ENCODE measurements at places on chromosomes 2 and 18. TPM values are rescaled to one million over a fixed set of nuclear protein-coding genes. Genes with fewer than 3 reads are reported as not detected.

- H3K4me1 ChIP-seq, result no peaks in the 10 kb centered on the region
- H3K36me3 ChIP-seq, result no peaks in the 10 kb centered on the region
- DNase-seq, result no peak
Observed at GRCh38 chr2:76839826-76840225, 682.4 kb downstream of the LRRTM4 start.

GRCh38 chr2:48755473-48755872 lies at the start of gene LHCGR:
Gene LHCGR, minus strand, starts transcription at chr2:48755724. Its CDS starts 53 bp downstream, at chr2:48755671.
- no peaks in the 10 kb centered on the region for H3K27me3 ChIP-seq
- H3K4me3 ChIP-seq, result peak within 1 kb of the TSS; percentile 54
- no peaks in the 10 kb centered on the region for H3K4me1 ChIP-seq
- no peak for DNase-seq
- H3K27ac ChIP-seq, result no peak within 1 kb of the TSS

GRCh38 chr2:170091436-170091835 lies 86.5 kb upstream of the MYO3B start:
- no peak for DNase-seq
- no peaks in the 10 kb centered on the region for H3K27me3 ChIP-seq
- no peak overlapping the region for H3K27ac ChIP-seq
- H3K4me1 ChIP-seq, result no peaks in the 10 kb centered on the region
- no peak overlapping the region for H3K4me3 ChIP-seq

DNA sequence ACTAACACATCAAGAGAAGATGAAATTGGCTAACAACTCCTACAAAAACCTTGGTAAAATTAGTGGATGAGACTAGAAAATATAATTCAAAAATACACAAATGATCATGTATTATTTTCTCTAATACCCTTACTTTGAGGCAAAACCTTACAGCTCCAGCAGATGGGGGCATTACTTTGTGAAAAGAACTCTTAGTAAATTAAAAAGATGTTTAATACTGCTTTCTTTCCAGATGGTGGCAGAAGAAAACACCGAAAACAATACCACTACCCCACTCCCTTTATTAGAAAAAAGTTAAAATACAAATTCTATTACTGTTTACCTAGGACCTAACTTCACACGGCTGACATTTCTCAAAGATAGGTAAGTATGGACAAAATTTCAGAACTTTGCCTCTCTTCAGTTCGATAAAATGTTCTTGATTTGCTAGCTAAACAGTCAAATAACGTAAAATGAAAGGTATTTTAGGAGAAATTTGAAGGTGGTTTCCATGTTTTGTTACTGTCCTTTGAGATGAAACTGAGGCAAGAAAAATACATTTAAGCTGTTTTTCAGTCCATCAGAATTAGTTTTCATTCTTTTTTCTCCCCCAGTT lies 30.6 kb downstream of the ORC4 start:
- no peaks in the 10 kb centered on the region for H3K4me1 ChIP-seq
- H3K36me3 ChIP-seq, result no peaks in the 10 kb centered on the region
- DNase-seq, result no peak
- H3K27me3 ChIP-seq, result no peaks in the 10 kb centered on the region
- no peak overlapping the region for H3K27ac ChIP-seq

Gene SOCS6
- 21.0 TPM for total RNA-seq

Gene MYO5B
- total RNA-seq, result 34.4 TPM

Gene MAL
- total RNA-seq, result 560 TPM

DNA sequence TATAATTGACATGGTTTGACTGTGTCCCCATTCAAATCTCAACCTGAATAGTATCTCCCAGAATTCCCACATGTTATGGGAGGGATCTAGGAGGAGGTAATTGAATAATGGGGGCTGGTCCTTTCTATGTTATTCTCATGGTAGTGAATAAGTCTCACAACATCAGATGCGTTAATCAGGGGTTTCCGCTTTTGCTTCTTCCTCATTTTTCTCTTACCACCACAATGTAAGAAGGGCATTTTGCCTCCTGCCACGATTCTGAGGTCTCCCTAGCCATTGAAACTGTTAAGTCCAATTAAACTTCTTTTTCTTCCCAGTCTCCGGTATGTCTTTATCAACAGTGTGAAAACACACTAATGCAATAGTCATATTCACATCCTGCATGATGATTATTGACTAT lies 1073.3 kb upstream of the CDH2 start:
- H3K27ac ChIP-seq, result no peak overlapping the region
- DNase-seq, result no peak
- no peaks in the 10 kb centered on the region for H3K4me1 ChIP-seq
- no peak overlapping the region for H3K4me3 ChIP-seq
- no peaks in the 10 kb centered on the region for H3K27me3 ChIP-seq

DNA sequence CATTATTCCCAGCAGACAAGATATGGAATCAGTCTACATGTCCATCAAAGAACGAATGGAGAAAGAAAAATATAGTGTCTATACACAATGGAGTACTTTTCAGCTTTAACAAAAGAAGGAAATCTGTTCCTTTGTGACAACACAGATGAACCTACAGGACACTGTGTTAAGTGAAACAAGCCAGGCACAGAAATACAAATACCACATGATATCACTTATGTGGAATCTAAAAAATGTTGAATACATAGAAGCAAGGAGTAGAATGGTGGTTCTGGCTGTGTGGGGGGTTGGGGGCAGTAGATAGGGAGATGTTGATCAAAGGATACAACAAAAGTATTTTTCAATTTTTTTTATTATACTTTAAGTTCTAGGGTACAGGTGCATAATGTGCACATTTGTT lies 347.7 kb upstream of the MAP2 start:
- no peak for DNase-seq
- H3K4me3 ChIP-seq, result no peak overlapping the region
- H3K4me1 ChIP-seq, result no peaks in the 10 kb centered on the region
- no peaks in the 10 kb centered on the region for H3K36me3 ChIP-seq
- no peak overlapping the region for H3K27ac ChIP-seq

DNA sequence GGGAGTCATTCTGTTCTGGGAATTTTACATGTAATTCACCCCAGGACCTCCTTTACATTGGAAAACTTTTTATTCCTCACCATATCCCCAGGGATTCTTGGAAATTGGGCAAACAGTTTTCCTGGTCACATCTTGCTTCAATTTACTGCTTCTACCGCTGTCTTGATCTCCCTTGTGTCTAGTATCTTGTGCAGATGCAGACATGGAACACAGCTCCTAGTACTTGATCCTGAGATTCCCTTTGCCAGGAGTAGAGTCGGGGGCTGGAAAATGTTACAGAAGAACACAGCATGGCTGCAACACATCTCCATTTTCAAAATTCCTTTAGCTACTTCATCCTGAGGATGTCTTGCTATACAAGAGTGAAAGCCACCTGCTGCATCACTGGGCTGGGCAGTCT lies 472.8 kb downstream of the PLCL1 start:
- H3K4me3 ChIP-seq, result no peak overlapping the region
- DNase-seq, result no peak
- no peak overlapping the region for H3K27ac ChIP-seq
- H3K4me1 ChIP-seq, result no peaks in the 10 kb centered on the region
- H3K27me3 ChIP-seq, result no peaks in the 10 kb centered on the region

Gene COA5
- total RNA-seq, result 15.5 TPM

Gene WDPCP
- total RNA-seq, result 4.3 TPM

DNA sequence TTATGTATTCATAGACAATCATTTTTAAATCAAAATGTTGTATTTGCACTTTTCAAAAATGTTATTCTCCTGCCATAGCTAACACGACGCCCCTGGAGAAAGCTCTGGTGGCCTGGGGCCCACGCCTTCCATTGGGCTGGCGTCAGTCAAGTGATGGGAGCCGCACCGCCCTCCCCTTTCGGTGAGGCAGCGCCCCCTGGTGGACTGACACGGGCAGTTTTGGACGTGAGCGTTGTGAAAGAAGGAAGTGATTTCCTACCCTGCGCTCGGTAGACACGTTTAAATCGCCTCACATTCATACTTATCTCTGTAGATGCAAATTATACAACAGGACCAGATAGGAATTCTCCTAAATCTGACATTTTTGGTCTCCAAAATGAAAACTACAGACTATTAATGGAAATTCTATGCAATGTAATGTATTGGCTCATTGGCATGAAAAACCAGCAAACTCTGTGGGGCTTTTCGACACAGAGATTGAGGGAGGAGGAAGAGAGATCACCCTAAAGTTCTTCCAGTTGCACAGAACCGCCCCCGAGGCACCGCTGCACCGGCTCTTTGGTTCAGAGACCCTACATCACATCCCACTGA lies 326.2 kb upstream of the SOX11 start:
- no peaks in the 10 kb centered on the region for H3K4me1 ChIP-seq
- no peaks in the 10 kb centered on the region for H3K27me3 ChIP-seq
- no peak overlapping the region for H3K4me3 ChIP-seq

DNA sequence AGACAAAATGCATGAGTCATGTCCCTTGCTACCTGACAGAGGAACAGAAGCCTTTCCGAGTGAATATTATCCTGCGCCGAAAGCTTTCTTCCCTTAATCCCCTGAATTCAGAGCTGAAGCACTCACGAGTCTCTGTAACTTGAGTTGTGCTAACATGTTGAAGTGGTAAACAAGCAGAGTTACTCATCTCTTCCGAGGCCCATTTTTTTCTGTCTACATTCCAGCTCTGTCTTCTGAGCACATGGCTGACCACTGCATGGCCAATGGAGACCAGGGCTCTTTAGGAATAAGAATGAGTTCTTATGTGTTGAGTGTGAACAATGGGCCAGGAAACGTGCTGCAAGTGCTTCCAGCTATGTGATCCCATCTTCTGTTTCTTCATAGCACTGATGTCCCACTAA lies 73.1 kb upstream of the PID1 start:
- peak overlapping the region; percentile 48 for H3K27ac ChIP-seq
- DNase-seq, result no peak
- H3K4me1 ChIP-seq, result no peaks in the 10 kb centered on the region
- peaks cover 89% of the 10 kb centered on the region for H3K27me3 ChIP-seq
- no peaks in the 10 kb centered on the region for H3K36me3 ChIP-seq

GRCh38 chr18:8709248-8710059 lies 4.1 kb downstream of the MTCL1 start:
- peak overlapping the region; percentile 32 for H3K27ac ChIP-seq
- no peak for DNase-seq
- H3K36me3 ChIP-seq, result no peaks in the 10 kb centered on the region
- no peaks in the 10 kb centered on the region for H3K27me3 ChIP-seq
- H3K4me3 ChIP-seq, result no peak overlapping the region

GRCh38 chr2:216590780-216591179 lies 42.4 kb upstream of the IGFBP2 start:
- H3K36me3 ChIP-seq, result no peaks in the 10 kb centered on the region
- no peak overlapping the region for H3K4me3 ChIP-seq
- no peak for DNase-seq
- no peaks in the 10 kb centered on the region for H3K4me1 ChIP-seq
- peak overlapping the region; percentile 16 for H3K27ac ChIP-seq

- no peaks in the 10 kb centered on the region for H3K36me3 ChIP-seq
- H3K27ac ChIP-seq, result peak overlapping the region; percentile 79
- peaks cover 25% of the 10 kb centered on the region for H3K4me1 ChIP-seq
Observed at GRCh38 chr2:85017411-85018048, 46.6 kb downstream of the KCMF1 start.

DNA sequence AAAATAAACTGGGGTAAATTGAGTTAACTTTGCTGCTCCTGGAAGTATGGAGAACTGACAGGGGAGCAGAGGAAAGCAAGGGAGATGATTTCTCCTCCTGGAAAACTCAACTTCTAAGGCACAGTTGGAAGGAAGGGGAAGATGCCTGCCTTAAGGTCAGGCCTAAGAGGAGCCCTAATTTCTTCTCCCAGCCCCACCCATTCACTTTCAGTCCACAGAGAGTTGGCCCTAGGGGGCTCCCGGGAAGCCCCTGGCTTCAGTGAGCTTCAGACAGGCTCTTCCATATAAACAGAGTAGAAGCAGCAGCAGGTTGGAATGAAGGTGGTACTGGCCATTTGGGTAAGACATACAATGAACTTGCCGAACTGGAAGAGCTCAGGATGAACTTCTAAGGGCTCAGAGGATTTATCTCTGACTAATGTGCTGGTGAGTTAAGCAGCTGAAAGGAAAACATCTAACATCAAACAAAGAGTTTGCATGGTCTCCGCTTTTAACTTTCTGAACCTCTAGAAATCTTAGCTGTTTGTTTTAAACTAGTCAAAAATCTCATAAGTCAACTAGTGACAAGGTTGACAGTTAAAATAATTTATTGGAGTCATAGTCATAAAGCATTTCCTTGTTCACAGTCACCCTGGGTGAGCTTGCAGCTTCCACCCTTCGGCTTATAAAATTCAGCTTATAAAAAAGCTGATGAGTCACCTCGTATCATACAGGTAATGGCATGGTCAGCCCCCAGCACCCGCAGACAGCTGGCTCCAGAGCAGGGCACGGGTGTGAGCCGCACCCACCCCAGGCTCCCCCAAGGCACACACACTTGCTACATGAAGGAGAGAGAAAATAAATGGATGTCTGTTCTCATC lies 9.8 kb downstream of the MALL start:
- peaks cover 5% of the 10 kb centered on the region for H3K36me3 ChIP-seq
- no peaks in the 10 kb centered on the region for H3K27me3 ChIP-seq
- peak overlapping the region; percentile 93 for H3K27ac ChIP-seq

Gene SMIM21
- total RNA-seq, result not detected

GRCh38 chr2:52931660-52932059 lies 835.9 kb upstream of the CHAC2 start:
- no peaks in the 10 kb centered on the region for H3K36me3 ChIP-seq
- DNase-seq, result no peak
- no peak overlapping the region for H3K4me3 ChIP-seq
- H3K4me1 ChIP-seq, result no peaks in the 10 kb centered on the region
- H3K27ac ChIP-seq, result no peak overlapping the region

Gene COL4A3
- 2.5 TPM for total RNA-seq

GRCh38 chr18:34880403-34880802 lies 160.8 kb upstream of the MAPRE2 start:
- no peaks in the 10 kb centered on the region for H3K36me3 ChIP-seq
- H3K4me1 ChIP-seq, result no peaks in the 10 kb centered on the region
- H3K4me3 ChIP-seq, result no peak overlapping the region
- DNase-seq, result no peak
- peak overlapping the region; percentile 39 for H3K27ac ChIP-seq

Gene TUBB8B
- 5.8 TPM for total RNA-seq

DNA sequence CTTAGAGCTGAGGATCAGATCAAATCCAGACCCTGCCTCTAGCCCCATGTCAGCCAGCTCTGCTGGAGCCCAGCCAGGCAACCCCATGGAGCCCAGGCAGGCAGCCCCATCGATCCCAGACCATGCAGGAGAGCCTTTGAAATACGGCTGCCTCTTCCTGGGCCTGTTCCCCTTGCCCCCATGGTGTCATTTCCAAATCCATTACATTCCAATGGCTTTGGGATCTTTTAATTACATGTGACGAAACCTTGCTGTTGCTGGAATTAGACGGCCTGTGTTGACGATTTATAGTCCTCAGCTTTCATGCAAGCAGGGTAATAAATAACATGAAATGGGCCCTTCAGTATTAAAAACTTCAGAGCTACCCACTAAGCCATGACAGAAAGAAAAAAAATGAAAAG lies 75.8 kb upstream of the SLC14A2 start:
- H3K4me3 ChIP-seq, result no peak overlapping the region
- H3K27me3 ChIP-seq, result peaks cover 3% of the 10 kb centered on the region
- no peak for DNase-seq
- no peaks in the 10 kb centered on the region for H3K4me1 ChIP-seq
- H3K36me3 ChIP-seq, result no peaks in the 10 kb centered on the region

Measured in esophagus squamous epithelium (tissue), 5 donors.